Left colon (tissue), 2 donors: ENCODE measurements at places on chromosomes 2 and 18.

DNA sequence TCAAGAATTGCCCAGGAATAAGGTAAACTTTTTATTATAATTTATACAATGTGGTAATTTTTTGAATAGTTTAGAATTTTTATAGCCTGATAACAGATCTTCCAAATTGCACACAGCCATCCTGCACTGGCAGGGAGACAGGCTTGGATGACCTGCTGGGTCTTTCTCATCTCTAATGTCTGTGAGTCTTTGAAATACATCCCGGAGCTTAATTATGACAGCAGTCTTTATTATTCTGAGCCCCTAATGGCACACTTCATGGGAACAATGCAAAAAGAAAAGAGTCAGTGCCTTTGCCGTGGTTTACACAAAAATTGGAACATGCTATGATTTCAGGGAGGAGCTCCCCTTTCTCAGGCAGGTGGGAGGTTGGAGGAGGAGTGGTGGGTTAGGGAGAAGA is 71.0 kb downstream of the TMEM182 start:
- DNase-seq, result no peak

GRCh38 chr2:64795024-64795592 is 141.4 kb upstream of the SERTAD2 start:
- no peak for DNase-seq

DNA sequence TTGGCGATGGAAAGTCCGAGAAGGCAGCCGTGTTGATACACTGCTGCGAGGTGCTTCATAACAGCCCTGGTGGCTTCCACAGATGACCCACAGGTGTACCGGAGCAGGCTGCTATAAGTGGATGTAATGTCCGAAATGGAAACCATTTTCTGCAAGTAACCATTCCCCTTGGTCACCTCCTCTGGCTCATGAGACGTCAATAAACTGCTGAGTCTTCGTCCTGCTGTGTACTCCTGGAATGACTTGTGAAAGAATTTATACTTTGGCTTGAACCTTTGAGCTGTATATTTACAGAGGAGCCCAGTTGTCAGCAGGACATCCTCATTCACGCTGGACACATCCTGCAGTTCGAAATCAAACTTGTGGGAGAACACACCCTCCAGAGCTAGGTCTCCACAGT is 14.4 kb downstream of the NLRC4 start:
- no peak for DNase-seq

- no peak for DNase-seq
Measured at GRCh38 chr2:100561191-100561590, 1.6 kb upstream of the PDCL3 start.

DNA sequence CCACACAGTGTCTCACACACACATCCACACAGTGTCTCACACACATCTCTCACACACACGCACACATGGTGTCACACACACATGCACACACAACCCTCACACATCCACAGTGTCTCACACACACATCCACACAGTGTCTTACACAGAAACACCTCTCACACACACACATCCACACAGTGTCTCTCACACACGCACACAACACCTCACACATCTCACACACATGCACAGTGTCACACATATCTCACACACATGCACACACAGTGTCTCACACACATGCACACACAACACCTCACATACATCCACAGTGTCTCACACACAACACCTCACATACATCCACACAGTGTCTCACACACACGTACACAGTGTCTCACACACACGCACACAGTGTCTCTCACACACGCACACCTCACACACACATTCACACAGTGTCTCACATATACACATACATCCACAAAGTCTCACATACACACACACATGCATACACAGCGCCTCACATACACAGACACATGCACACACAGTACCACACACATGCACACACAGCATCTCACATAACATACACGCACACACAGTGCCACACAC is 473.9 kb upstream of the HS6ST1 start:
- no peak for DNase-seq

DNA sequence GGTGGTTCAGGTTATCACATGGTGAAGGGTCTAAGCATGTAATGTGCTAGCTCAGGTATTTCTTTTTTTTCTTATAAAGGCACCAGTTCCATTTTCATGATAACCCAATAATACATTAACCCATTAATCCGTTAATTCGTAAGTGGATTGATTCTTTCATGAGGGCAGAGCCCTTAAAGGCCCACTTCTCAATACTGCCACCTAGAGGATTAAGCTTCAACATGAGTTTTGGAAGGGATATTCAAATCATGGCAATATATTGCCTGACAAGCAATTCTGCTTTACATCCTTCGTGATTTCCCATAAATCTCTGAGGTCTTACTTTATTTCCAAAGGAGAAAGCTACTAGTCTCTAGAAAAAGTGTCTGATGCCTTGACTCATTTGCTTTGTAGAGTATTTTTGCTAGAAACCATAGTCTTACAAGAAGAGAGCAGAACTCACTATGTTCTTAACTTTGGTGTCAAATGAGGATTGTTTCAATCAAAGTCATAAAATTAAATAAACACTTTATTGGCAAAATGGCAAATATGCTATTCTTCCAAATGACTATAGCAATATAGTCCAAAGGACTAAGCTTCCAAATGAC is 271.3 kb downstream of the KCNS3 start:
- DNase-seq, result no peak

- no peak for DNase-seq
Measured at GRCh38 chr18:60445341-60445740, 72.8 kb upstream of the MC4R start.

DNA sequence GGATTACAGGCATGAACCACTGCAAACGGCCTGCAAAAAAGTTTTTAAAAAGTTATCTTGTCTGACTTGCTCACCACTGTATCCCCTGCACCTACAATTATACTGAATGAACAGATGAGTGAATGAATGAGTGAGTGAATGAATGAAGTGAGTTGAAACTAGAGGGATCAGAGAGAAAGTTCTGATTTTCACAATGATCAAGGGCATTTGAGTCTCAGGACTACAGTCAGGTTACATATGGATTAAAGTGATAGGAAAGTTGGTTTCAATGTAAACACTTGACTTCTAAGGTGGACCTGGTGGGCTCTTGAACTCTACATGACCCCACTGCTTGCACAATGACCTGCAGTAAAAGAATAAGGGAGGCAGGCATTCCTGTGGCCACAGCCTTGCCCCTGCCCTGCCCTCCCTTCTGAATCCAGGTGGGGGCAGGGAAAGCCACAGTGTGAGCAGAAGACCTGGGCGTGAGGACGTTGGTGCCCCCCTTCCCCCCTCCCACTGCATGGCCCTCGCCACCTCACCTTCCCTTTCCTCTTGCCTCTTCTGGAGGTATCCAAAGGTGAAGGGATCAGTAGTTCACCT is 10.7 kb downstream of the C2orf80 start:
- DNase-seq, result no peak

- DNase-seq, result no peak
Measured at GRCh38 chr2:226794751-226795171, 4.9 kb downstream of the IRS1 start.

DNA sequence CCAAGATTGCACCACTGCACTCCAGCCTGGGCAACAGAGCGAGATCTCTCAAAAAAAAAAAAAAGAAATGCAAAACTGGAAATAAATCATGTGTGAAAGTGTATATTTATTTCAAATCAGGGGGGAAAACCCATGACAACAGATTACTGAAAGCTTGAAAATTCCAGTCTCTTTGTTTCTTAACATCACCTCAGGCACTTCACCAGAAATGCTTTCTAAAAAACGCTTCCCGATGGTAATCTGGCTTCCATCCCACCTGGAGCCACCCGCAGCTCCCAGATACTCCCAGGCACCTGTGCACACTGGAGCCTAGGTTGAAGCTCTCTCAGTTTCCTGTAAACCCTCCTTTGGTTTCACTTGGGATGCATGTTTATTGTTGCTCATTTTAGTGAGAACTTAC is 7.2 kb upstream of the ITGB6 start:
- no peak for DNase-seq
